ENCODE measurements at places on chromosomes 6 and 20.

DNA sequence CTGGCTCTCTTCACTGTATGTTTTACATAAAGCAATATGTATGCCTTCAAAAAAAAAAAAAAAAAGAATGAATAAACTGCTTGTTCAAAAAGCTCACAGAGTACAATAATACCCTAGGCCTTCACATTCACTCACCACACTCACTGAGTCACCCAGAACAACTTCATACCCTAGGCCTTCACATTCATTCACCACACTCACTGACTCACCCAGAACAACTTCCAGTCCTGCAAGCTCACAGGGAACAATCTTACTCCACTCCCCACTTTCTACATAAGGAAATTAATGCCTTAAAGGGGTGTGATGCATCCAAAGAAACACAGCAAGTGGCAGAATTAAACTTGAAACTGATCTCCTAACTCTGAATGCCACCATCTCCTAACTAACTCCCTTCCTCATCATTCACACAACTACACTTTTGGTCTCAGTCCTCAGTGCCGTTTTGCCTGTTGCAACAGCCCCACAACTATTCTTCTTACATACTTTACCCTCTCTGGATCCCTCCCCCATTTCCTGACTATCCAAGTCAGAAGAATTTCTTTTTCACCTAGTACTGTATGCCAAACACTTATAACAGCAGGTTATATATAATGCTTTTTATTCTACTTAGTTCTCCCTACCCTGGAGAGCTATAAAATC is 34.2 kb downstream of the NHSL1 start:
- peak; percentile 27 for DNase-seq

DNA sequence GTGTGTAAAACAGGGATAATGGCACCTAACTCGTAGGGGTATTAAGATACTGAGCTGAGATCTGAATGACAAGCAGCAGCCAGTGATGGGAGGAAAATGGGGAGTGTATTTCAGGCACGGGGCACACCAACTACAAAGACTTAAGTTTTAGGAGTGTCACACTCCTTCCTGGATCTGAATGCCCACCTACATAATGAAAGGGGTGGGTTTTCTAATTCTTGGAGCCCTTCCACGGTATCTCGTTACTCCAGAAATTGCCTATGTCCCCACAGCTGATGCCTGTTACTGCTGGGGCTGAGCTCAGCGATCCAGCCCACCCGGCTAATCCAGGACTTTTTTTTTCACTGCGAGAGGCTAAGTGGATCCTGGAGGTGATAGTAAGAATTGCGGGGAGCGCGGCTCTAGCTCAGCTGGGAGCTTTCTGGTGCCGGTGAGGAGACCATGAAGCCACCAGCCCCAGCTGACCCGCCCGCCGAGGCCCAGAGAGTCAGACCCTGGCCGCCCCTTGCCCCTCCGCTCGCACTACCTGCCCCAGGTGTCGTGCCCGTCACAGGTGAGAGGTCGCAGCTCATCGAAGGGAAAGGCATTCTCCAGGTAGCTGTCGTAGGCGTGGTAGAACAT is 727 bp downstream of the EDEM2 start:
- peak; percentile 44 for DNase-seq

DNA sequence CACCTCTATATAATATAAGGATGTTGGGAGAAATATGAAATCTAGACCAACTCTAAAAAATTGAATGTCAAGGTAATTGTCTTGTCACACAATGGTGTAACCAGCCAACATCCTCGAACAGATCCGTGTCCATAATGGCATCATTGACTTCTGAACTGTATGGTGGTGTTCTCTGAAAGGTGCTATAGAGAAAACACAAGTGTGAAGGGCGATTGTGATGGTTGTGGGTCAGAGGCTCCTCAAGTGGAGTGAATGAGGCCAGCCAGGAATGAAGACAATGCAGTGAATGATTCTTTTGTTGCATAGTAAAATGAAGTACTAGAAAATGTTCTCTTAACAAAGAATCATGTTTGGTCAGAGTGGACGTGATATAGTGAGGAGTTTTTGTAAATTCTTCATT is 58.3 kb downstream of the CARMIL1 start:
- no peak for DNase-seq

DNA sequence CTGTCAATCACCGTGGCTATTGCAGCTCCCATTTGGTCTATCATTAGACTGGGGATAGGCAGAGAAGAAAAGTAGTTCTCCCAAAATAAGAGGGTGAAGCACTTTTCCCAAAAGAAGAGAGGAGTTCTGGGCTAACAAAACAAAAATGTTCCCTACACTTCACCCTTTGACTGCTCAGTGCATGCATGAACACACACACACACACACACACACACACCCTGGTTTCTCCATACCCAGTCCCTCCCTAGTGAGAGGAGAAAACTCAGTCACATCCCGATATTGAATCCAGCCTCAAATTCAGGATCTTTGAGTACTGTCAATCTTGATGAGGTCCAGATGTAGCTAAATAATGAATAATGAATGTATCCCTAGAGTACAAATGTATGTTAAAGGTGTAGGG is 4.6 kb upstream of the TBPL1 start:
- no peak for DNase-seq

- DNase-seq, result no peak
Measured at GRCh38 chr6:22666586-22666985, 97.2 kb downstream of the HDGFL1 start.

GRCh38 chr20:23139524-23139923 is 53.4 kb upstream of the CD93 start:
- DNase-seq, result no peak

GRCh38 chr6:159623156-159623555 is 69.9 kb downstream of the SOD2 start:
- DNase-seq, result no peak

DNA sequence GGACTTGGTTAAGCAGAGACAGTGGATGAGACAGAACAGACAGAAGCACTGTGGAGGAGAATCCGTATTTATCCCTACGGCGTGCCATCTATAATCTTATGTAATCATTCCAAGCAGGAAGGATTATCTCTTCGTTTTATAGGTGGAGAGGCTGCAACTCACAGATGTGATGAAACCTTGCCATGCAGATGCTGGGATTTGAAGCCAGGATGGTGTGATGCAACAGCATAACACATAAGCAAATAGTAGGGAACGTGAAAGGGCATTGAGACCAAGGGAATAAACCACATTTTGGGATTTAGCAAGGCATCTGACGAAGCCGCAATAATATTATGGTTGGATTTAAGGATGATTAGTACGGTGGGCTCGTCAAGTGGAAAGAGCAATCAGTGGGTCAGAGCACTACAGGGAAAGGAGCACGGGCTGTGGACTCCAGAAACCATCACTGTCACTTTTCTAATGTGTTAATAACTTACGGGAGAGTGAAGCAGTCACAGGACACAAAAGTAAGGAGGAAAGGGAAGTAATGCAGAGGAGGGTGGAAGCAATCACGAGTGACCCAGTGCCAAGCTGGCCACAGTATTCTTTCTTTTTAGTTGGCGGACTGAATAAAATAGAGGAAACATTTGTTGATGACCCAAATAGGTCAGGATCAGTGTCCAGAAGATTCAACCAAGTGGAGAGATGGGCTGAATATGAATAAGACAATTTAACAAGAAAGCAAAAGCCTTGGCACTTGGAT is 119.6 kb upstream of the EDN1 start:
- DNase-seq, result no peak

- no peak for DNase-seq
Measured at GRCh38 chr20:50968289-50968688, 9.7 kb downstream of the MOCS3 start.

DNA sequence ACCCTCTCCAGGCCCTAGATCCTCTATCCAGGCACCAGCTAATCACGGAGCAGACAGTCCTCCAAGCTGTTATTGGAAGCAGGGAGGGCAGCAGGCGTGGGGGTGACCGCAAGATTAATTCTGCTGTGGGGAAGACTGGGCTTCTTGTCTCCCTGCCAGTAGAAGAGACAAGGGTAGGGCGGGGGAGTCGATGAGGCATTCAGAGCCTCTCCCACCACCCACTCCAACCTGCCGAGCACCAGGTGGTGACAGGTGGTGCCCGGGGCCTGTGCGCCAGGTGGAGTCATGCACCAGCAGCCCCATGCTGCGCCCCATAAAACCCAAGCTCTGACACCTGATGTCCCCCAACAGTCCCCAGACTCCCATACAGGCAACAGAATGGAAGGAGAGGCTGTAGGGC is 89.6 kb downstream of the CDH22 start:
- DNase-seq, result no peak

- DNase-seq, result no peak
Measured at GRCh38 chr20:50575865-50576720, 65.9 kb downstream of the PTPN1 start.

DNA sequence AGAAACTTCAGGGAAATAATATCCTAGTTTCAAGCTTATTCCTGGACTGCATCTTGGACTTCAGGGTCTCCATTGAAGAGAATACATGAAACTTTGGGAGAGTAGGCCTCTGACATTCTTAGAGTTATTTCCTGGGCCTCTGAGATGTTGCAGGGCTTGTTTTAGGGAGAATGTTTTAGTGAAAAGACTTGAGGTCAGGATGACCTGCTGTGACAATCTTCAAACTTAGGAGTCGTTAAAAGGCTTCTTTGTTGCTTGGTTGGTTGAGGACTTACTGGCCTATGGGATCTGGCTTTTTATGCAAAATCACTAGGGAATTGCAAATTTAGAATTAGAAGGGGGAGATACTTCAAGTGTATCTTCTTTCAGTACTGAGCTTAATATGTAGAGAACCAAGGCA is 613.2 kb upstream of the FLRT3 start:
- DNase-seq, result no peak

- no peak for DNase-seq
Measured at GRCh38 chr6:112503091-112503596, 156.0 kb downstream of the RFPL4B start.

- DNase-seq, result no peak
Measured at GRCh38 chr6:17867880-17868279, 119.6 kb downstream of the KIF13A start.

DNA sequence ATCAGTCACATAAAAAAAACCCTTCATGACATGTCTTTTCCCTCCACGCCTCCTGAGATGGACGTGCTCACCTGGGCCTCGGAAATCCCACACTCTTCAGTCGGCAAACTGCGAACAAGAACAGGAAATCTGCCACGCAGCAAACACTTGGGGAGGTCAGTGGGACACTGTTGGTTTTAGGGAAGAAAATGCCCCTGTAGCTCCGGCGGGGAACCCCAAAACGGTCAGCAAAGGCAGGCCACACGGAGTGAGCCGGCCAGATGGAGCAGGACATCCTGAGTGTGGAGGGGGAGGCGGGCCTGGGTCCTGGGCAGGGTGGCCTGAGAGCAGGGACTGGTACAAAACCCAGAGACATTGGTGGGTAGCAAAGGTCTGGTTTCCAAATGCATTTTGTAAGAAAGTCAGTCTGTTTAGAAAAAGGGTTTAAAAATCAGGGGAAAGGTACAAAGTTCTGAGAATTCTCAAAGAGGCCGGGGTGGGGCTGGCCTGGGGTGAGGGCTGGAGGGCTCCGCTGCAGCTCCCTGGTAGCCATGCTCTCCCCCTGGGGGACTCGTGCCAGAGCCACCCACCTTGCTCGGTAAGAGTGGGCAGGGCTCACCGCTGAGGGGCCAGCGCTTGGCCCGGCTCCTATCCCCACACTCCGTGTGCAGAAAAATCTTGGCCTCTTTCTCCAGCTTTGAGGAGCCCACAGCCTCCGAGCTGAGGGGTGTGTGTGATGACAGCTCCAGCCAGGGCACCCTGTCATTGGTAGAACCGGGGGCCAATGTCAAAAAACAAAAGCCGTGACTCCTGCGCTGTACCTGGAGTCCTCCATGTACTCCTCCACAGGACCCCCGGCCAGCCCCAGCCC is 5.2 kb downstream of the SLC2A4RG start:
- DNase-seq, result no peak

- DNase-seq, result peak; percentile 68
Measured at GRCh38 chr6:6699741-6700367, 111.3 kb downstream of the LY86 start.

DNA sequence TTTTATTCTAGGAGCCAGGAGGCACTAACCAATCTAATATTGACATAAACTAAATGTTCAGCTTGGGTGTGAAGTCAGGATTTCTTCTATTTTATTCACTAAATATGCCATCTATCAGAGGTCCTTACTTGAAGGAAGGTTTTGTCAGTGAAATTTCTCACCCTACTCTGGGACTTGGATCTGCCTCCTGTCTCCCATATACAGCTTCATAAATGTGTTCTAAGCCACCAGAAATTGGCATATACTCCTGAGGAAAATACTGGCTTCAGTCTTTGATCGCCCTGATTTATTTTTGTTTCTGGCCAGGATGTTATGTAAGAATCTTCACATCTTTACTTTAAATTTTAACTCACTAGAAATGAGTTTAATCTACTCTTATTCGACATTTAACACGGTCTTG is 647.7 kb downstream of the C6orf118 start:
- no peak for DNase-seq

GRCh38 chr20:41408156-41408794 is 41.7 kb upstream of the EMILIN3 start:
- no peak for DNase-seq

GRCh38 chr6:388202-388903 is 3.2 kb upstream of the IRF4 start:
- DNase-seq, result no peak

Measured in H54 (cell line).